SJSA1 (cell line): ENCODE measurements at places on chromosomes 7 and 10. TPM values are rescaled to one million over a fixed set of nuclear protein-coding genes. Genes with fewer than 3 reads are reported as not detected.

Gene PDK4
- not detected in 2 replicates for total RNA-seq

GRCh38 chr7:67019562-67020390 lies 23.1 kb downstream of the TYW1 start:
- H3K4me1 ChIP-seq: peaks cover 4% of the 10 kb centered on the region; the same call in 1 of the 2 replicates
- no peak overlapping the region for H3K27ac ChIP-seq

DNA sequence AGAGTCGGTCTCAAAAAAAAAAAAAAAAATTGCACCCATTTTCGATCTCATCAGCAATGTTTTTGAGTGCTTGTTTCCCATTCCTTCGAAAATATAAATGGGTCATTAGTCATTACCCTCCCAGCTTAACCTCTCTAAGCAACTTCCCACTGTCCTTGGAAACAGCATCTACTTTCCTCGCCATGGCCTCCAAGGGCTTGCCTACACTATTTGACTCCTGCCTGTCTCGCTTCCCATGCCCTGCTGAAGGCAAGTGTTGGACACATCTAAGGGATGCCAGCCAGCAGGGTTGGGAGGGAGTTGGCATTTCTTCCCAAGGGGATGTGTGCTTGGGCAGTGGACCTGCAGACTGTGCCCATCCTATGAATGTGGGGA lies 12.7 kb upstream of the RHBDD2 start:
- DNase-seq: peak; percentile 50
- no peaks in the 10 kb centered on the region for H3K36me3 ChIP-seq
- no peak overlapping the region for H3K4me3 ChIP-seq
- peaks cover 21% of the 10 kb centered on the region for H3K4me1 ChIP-seq

DNA sequence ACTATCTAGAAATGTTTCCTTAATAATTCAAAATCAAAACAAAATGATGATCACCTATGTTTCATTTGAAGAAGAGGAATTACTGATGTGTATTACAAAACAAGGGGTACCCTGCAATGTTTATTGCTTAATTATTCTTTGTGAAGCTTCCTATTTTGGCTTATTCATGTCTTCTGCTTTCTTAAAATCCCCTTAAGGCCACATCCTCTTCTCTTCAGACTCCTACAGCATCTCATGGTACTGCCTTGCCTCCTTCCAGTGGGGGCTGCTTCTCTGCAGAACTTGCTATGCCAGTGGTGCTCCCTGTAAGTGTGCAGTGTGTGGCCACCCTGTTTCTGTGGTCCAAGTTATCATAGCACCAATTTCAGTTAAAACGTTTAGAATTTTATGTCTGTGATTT lies 35.0 kb downstream of the CCDC146 start:
- peak; percentile 44 for DNase-seq
- no peak overlapping the region for H3K4me3 ChIP-seq
